ENCODE measurements at places on chromosomes 12 and 14.
A peak's percentile ranks its signal among the peaks of the same experiment; 100 is the strongest.

DNA sequence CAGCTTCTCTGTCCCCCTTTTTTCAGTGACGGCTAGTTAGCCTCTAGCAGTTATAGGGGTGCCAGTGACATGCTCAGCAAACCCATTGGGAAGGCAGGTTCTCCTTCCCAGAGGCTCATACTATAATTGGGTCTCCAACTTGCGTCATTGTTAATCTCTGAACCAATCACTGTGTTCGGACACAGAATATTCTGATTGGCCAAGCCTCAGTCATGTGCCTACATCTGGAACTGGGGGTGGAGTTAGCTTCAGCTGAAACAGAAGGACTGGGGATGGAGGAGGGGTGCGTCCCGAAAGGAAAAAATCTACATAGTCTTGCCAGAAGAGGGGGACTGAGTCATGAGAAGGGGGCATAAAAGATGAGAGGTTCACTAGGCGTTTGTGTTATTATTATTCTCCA, 165.6 kb downstream of the SUDS3 start:
- no peak for DNase-seq

- no peak for DNase-seq
Observed at GRCh38 chr12:13142747-13143146, 39.3 kb upstream of the GSG1 start.

DNA sequence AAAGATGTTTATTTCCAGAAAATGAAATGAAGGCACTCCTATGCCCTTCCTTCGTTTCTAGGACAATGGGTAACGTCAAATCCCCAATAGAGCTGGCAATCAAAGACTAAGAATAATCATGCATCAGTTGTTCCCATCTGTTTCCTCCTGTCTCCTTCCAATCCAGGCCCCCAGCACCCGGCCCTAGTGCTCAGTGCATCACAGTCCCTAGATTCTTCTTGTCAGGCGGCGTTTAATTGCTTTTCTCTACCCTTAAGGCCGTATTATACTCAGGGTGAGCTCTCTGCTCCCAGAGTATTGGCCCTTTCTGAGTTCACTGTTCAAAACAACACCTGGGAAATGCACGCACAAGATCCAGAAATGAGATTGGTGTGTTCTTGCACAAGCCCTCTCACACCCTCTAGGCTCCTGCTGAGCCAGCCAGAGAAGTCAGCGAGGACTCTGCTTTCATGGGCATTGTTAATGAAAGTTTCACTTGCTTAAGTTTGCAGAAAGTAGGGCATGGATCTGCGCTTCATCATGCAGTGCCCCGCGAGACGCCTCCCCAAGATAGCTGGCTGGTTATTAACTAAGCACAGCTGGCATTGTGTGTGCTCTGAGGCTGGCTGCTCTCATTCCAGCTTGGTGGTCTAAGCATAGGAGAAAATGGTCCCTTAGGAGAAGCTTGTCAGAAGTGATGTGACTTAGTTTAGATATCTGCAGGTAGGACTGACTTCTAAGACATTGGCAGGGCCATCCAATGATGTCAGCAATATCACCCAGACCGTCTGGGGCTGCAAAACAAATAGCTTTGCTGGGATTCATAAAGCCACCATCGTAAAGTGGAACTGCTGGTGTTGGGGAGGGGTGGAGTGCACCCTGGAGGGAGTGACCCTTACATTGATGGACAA, 28.7 kb downstream of the CRACR2A start:
- DNase-seq = no peak

DNA sequence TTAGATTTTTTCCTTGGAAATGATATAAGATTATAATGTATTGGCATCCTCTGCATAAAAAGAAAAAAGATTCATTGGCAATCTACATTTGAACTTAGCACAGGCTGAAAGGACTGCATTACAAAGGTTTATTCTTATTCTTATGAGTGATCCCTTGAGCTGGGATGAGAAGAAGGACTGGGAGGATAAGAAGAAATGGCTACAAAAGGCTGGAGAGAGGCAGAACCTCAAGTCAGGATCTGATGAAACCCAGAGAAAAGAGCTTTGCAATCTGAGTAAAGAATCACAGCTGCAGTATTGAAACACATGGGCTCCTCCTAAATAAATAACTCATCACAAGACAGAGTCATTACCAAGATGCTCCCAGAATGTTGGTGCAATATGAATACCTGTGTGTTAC, 1635.4 kb upstream of the FLRT2 start:
- DNase-seq = no peak

- no peak for DNase-seq
Observed at GRCh38 chr12:24748326-24748725, 200.6 kb downstream of the BCAT1 start.

DNA sequence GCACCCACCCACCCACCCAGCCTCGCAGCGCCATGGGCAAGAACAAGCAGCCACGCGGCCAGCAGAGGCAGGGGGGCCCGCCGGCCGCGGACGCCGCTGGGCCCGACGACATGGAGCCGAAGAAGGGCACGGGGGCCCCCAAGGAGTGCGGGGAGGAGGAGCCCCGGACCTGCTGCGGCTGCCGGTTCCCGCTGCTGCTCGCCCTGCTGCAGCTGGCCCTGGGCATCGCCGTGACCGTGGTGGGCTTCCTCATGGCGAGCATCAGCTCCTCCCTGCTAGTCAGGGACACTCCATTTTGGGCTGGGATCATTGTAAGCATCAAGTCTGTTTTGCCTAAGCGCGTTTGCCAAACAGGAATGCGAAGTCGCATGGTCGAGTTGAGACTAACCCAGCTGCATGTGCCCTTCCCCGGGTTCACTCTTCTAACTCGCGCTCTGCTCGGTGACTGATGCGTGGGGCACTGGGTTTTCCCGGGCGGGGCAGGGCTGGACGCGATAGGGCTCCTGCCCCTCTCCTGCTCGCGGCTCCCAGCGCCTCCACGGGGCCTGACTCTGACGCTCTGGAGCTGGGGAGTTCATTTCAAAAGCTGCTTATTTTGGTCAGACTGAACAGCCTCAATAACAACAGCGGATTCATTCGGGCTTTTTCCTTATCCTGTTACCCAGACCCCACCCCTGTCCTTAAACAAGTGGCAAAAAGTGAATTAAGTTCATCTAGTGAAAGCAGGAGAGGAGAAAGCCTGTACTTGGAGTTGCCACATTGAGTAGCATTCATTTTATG, 458 bp downstream of the SSPN start:
- DNase-seq = peak; percentile 23

DNA sequence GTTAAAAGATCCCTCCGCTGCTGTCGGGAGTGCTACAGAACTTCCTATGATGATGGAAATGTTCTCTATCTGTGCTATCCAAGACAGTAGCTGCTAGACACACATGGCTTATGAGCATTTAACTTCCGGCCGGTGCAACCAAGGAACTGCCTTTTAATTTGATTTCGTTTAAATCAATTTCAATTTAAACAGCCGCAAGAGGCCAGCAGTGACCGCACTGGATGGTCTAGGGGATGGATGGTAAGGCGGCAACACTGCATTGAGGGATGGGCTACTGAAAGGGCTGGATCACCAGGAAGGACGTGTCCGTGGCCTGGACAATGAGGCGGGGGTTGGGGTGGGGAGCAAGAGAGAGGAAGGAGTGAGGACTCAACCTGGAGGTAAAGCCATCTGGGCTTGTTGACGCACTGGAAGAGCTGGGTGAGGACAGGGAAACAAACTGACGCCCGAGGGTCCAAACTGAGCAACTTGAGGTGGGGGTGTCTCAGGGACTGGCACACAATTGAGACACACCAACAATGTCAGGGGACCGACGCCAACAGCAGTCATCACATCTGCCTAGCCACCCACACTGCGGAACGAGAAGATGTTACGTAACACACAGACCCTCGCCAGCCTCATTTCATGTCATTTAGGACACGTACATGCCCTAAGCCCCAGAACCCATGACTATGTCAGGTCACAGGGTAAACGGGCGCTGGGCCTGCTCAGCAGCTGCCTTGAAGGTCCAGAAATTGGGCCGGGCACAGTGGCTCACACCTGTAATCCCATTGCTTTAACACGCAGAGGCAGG, 57.6 kb downstream of the SCARB1 start:
- no peak for DNase-seq

DNA sequence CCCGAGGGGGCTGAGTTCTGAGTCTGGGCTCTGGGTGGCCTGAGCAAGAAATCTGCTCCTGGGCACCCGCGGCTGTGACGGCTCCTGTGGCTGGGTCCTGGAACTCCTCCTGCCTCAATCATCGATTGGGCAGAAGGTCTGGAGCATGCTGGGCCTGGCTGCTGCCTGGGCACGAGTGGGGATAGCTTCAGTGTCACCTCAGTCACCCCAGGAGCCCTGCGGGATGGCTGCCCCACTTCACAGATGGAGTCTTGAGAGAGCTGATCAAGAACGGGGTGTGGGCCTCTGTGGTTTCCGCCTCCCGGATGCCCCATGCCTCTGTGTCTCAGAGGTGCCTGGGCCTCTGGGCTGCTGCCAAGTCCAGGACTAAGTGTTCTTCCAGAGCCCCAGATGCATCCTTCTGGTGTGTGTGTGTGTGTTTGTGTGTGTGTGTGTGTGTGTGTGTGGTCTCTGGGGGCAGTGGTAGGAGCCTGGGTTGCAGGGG, 185.6 kb upstream of the C14orf180 start:
- peak; percentile 63 for DNase-seq

DNA sequence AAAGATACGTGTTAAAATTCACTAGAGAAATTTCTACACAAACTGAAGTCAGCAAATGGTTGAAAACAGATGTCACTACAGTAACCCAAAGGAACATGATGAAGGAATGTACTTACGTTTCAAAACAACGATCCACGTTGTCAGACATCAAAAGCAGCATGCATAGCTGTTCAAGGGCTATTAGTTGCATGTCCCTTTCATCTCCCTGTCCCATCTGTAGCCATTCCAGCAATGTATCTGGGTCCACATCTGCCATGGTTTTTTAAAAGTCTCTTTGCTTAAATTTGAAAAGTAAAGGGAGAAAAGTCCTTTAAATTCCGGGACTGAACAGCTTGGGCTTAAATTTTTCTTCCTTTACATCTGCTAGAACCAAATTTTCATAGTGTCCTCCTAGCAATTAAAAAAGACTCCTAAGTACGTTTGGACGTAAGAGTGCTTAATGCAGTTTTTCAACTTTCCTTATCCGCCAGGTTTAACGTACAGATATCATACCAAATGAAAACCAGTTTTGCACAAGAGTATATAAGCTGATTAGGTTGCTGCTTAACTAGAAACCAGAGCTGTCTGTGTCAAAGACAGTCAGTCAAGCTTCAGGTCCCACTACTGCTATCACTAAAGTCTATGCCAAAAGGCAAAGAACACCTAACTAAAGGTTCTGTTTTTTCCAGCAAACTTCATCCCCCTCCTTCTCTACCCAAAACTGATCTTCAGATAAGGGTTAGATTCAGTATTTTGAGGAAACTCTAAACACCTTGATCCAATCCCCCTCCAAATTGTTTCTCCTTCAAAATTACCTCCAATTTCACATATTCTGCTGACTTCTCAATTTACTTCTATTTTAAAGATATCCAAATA, 1.7 kb downstream of the HECTD1 start:
- no peak for DNase-seq

DNA sequence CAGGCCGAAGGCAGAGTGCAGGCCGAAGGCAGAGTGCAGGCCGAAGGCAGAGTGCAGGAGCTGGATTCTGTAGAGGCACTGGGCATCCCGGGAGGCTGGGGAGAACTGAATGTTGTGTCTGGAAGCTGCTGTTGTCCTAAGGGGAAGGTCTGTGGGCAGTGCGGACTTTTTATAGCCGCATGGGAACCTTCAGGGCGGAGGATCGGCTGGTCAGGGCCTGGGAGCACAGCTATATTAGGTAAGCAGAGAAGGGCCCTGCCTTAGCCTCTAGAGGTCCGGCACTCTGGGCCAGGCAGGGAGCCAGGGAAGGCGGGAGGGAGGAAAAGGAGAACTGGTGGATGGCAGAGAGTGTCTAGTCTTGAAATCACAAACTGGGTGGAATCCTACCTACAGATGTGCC, 14.2 kb downstream of the CABP1 start:
- DNase-seq = no peak

DNA sequence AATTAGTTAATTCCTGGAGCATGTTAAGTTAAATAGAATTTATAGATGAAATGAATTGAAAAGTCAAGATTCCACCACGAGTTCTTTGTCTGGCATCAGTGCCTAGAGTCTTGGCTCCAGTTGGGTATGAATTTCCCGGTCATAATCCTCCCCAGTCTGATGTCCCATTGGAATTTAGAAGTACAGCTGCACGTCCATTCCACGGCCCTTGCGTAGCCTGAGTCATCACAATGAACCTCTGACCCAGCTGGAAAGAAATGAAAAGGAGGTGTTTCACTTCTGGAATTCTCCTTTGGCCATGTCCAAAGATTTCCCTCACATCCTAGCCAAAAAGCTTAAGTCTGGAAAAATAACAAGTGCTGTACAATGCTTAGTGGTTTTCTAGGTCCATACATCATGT, 122.7 kb downstream of the KICS2 start:
- DNase-seq = no peak

DNA sequence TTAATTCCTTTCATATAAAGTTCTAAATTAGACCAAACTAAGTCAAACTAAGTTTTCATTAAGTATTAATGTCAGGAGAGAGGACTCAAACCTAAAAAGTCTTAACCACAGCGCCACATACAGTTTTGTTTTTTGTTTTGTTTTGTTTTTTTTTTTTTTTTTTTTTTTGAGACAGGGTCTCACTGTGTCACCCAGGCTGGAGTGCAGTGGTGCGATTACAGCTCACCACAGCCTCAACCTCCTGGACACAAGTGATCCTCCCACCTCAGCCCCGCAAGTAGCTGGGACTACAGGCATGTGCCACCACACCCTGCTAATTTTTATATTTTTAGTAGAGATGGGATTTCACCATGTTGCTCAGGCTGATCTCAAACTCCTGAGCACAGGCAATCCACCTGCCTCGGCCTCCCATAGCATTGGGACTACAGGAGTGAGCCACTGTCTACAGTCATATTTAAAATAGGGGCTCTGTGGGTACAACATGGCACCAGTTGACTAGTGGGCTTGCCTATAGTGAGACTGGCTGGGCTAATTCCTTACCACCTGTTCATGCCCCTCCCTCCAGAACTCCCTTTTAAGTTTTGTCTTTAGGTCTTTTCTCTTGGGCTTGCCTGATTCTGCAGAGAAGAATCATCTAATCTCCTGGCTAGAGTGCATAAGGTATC, 110.2 kb downstream of the PPP2R5E start:
- DNase-seq = no peak

DNA sequence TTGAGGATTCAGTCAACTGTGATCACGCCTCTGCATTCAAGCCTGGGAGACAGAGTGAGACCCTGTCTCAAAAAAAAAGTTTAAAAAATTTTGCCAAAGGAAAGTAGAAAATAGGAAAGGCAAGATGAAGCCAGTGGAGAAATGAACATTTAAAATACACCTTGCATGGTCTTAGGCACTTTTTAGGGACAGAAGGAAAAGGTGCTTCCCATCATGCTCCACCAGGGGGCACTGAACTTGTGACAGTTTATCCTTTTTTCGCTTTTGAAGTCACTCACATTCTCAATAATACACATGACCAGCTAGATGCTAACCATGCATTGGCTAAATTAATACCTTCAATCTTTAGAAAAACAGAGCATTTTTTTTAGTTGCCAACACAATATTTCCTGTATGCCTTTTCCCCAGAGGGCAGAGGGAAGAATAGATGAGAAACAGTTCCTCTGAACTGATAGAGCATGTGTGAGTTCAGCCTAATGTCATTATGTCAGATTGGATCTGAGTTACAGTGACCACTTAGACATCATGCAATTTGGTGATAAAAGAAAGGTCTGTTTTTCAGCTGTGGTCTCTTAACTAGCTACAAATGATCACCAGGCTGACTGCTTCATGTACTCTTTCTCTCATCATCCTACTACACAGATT, 221.8 kb upstream of the SSTR1 start:
- DNase-seq = no peak

Data from GM06990 (cell line).